DMS79 treated with DMSO at 0.1 percent for 48 hours (cell line): ENCODE measurements at places on chromosomes 6 and 20.

DNA sequence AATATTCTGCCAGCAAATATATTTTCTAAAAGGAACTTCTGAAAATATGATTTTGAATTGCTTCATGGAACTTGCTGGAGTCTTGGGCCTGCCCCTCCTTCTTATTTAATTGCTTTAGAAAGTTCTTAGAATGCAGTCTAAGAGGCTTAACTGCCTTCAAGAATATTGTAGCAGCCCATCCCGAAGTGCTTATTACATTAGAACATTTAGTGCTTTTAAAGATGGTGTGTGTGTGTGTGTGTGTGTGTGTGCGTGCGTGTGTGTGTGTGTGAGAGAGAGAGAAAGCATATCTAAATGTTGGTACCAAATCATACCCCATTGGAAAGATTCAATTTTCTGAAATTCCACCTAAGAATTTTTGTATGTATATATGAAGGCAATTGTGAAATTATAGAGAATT lies 193.5 kb downstream of the SLC24A3 start:
- DNase-seq = no peak

GRCh38 chr6:89817481-89817880 lies 2.1 kb downstream of the MDN1 start:
- DNase-seq = no peak

GRCh38 chr20:10609770-10610169 lies 64.0 kb downstream of the JAG1 start:
- no peak for DNase-seq

- no peak for DNase-seq
These were observed 222.9 kb upstream of the DEFB112 start for GRCh38 chr6:50272611-50273010.

DNA sequence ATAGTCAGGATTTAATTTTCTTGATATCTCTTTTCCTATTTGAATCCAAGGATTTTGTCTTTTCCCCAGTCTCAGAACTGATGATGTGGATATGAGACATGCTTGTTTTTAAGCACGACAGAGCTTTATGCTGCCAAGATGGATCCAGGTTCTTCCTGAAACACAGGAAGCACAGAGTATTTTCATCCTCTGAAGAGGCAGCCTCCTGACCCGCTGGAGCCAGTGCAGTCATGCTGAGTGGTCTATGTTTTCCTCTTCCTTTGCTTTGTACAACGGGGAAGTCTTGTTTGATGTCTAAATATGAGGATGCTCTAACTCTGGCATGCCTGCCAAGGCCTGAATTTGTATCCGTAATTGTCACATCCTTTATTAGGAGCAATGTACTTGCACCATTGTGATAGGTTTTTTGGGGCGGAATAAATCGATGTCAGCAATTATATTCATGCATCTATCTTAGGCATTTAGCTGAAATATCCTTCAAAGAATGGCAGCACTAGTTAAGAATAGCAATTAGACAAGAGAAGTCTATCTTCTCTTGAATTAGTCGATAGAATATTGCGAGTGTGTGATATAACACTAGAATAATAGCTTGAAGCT lies 407.1 kb upstream of the JAG1 start:
- no peak for DNase-seq
